ENCODE measurements at places on chromosomes 3 and 15. TPM values are rescaled to one million over a fixed set of nuclear protein-coding genes. Genes with fewer than 3 reads are reported as not detected.

DNA sequence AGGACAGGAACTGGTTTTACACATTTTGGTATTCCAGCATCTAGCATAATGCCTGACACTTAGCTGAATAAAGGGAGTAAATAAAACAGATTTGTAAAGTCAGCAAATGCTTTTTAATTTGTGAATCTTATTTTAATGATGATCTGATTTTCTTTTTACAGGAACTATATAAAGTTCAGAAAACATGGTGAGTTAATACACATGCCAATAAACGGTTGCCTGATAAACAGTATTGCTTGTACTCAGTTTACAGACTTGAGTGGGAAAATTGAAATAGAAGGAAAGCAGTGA, 1.4 kb downstream of the PSMA4 start:
- DNase-seq = no peak

DNA sequence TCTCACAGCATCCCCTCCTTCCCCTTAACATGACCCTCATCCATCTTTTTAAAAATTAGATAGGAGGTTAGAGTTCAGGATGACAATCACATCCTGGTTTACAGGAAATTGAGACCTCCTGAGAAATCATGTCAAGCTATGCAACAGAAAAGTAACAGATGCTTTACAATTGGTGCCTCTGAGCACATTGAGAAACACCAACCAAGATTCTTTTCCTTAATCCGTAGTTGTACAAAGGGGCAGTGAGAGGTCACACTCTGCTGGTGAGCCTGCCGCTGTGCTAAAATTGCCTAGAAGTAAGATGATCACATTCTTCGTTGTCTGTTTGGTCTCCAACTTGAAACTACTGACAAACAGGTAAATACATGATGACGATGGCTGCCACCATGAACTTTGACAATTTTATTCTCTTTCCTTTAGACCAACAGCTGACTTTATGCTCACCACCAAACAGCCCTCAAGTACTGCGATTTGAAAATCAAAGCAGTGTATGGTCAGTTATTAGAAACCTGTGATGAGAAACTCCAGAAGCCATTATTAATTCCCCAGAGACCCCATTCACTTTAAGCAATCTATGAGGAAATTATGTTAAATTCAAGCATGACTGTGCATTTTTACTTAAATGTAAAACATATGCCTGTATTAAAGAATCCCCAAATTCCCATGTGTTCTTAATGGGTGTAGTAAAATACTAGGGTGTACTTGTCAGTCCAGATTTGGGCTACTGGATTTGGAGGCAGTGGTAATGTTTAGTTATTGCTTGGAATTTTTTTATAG, 210.7 kb upstream of the UBE2E1 start:
- no peak for DNase-seq

GRCh38 chr3:160748231-160748630, 7.8 kb upstream of the PPM1L start:
- no peak for DNase-seq

DNA sequence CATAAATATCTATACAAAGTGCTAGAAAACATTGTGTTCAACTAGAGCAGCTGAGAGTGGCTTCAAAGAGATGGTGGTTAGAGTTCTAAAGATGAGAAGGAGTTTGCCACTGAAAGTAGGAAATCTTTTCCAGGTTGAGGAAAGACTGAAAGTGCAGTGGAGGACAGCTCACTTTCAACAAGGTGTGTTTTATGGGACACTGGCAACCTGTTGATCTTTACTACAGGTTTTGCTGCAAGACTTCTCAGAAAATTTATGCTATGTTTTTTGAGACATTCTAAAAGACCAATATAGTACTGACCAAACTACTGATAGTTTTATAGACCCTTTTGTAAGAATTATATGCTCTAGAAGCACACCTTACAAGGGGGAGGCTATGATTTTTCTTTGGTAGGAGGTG, 3.8 kb downstream of the CHRNA7 start:
- no peak for DNase-seq

GRCh38 chr3:182848906-182849305, 55.6 kb downstream of the ATP11B start:
- DNase-seq = no peak

DNA sequence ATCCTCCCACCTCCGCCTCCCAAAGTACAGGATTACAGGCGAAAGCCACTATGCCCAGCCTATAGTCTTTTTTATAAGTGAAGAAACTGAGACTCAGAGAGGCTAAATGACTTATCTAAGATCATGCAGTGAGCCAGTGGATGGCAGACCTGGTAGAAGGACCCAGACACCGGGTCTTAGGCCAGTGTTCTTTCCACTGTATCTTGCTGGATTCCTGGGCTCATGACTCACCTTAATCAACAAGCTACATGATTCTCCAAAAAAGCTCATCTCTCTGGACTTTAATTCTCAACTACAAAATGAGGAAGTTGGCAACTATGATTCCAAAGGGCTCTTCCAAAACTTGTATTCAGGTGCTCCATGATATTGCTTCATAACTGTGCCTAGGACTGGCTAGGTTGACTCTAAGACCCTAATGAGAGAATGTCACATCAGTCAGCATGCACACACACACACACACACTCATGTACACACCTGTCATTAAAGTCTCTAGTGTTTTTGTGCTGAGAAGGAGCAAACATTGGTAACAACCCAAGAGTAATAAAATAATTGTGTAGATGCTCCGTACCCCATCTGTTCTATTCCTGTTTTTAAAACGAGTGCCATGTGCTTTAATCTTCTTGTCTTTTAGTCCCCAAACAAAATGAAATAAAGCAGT, 89.7 kb upstream of the SLC4A7 start:
- DNase-seq = no peak

GRCh38 chr3:150912501-150912900, 7.3 kb upstream of the MINDY4B start:
- no peak for DNase-seq

DNA sequence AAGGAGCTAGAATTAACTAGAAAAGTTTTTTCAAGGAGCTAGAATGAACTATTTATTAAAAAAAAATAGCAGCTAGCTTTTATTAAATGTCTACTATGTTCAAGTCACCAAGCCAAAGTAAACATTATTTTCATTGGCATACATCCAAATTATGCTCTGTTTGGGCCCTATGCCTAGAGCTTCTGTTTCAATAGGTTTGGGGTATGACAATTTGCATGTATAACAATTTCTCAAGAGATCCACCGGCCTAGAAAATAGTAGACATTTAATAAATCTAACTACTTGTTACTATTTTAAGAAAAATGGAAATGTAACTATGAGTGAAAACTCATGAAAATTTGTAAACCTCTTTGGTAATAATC, 8.0 kb downstream of the GABRR3 start:
- DNase-seq = no peak

GRCh38 chr3:138093721-138094120, 21.7 kb downstream of the DZIP1L start:
- no peak for DNase-seq

STXBP5L gene
- total RNA-seq = 0.10 TPM

RASSF1 gene
- 16.2 TPM for total RNA-seq

EPHB1 gene
- total RNA-seq = 0.86 TPM

Data from myocyte (in vitro differentiated cells).